ENCODE measurements at places on chromosomes 3 and 15.
A peak's percentile ranks its signal among the peaks of the same experiment; 100 is the strongest.

DNA sequence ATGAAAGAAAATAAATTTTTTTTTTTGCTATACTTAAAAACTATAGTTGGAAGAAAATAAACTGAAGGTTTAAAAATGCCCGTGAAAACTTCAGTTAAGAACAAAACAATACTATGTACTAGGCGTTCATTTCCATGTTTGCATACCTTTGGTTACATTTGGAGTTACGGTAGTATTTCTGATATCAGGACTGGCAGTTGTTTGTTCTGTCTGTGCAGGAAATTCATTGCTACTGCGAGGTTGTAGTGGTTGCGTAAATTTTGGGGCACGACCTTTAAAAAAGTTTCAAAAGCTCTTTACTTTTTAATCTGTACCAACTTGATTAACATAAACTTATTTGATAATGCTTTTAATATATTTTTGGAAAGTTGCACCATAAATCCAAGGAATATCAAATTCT lies 47.9 kb downstream of the ST3GAL6 start:
- DNase-seq, result no peak

DNA sequence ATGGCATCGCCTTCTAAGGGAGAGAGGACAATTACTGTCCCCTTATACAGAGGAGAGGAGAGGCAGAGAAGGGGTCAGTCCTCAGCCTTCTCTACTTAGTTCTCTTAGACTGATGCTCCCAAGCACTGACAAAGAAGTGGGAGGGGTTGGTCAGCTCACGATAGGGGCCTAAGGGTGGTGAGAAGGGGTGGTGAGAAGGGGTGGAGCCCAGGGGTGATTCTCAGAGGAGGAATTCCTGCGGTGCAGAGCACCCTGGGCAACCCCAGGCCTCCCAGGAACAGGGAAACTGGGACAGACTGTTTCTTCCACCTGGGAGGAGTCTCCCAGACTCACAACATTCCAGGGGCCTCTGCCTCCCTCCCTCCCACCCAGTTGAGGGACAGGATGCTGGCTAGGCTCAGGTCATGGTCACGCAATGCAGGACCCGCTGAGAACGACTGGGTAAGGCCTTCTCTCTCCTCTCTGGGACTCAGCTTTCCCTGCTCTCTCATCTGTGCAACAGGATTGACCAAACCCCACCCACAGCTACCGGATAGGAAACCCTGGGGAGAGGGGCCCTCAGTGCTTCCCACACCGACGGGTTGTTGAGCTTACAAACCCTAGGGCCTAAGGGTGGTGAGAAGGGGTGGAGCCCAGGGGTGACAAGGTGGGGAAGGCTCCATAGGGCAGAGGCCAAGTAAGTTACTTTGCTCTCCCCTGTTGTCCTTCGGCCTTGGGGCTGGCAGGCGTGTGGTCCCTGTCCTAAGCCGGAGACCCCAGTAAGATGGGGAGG lies 1.5 kb downstream of the TPRA1 start:
- no peak for DNase-seq

DNA sequence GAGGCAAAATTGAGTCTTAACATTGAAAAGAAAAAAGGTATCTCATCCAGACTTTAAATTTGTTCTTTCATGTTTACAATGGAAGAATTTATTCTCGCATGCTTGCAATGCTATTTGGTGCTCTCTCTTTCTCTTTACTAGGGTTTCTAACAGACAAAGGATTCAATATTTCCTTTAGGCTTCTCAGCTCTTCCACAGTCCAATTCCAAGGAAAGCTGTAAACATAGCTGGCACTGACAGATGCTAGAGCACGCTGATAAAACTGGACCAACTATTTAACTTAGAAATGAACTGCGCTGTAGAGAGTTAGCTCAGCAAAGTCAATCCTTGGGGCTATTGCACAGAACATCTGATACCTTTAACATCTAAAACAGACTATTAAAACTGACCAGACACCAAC lies 81.3 kb downstream of the PDZRN3 start:
- no peak for DNase-seq

GRCh38 chr3:142604940-142605339 lies 8.7 kb downstream of the PLS1 start:
- DNase-seq, result no peak

DNA sequence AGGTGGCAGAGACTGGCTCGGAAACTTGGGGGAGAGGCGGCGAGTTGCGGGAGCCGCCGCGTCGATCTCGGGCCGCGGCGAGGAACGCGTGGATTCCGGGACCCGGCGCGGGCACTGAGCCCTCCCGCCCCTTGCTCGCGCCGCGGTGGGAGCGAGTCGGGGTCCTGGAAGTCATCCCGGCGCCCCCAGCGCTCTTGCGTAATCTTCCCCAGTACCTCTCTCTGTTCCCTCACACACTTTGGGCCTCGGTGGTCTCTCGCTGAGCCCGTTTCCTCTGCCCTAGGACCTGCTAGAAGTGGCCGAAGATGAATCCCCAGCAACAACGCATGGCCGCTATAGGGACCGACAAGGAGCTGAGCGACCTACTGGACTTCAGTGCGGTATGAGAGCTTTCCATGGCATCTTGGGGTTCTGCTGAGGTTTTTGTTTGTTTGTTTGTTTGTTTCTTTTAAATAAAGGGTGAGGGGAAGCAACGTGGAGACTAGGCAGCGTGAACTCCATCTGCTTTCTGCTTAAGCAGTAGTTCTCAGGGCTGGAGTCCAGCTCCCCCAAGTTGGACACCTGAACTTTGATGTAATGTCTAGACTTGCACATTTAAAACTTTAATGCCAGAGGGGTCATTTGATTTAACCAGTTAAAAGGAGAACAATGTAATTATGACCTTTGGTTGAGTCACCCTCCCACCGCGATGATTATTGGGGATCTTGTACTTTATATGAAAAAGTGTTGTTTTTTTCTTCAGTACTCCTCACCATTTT lies 1.3 kb downstream of the TCF12 start:
- peak; percentile 4 for DNase-seq

DNA sequence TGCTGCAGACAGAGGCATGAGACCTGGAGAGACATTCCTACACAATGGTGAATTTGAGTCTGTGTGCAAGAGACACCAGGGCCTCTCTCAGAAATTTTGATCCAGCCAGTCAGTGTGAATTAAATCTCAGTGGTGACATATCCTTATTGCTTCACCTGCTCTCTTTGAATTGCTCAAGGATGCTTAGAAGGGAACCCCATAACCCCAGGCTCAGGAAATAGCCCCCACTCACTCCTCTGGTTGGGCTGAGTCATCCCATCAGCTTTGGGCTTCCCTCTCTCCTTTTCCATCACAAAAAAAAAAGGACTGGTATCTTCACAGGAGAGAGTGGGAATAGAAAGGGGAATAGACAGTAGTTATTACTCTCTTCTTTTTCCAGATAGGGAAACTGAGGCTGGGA lies 33.0 kb upstream of the LARS2 start:
- no peak for DNase-seq

DNA sequence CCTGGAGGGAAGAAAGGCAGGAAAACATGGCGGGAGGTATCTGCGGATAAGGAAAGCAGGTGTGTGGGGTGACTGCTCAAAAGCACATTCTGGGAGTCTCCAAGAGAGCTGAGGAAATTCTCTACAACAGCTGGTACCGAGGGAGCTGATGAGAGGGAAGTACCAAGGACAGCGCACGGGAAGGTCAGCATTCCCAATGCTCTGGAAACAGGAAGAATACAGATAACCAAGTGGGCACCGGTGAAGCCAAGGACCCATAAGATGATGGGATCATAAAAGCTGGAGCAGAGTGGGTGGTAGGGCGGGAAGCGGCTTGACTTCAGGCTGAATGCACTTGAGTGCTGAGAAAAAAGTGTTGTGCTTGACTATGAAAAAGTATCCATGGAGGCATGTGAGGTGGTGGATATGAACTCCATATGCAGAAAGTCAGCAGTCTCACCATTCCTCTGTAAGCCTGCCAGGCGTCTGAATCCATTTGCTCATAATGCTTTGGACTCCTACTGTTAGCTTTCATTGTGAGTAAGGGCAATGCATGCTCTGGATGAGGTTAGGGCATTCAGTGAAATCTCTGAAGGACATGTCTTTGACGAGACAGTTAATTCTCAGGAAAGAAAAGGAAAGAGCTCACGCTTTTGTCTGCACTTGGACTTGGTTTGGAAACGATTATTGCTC lies 215.5 kb downstream of the NR1D2 start:
- DNase-seq, result no peak

DNA sequence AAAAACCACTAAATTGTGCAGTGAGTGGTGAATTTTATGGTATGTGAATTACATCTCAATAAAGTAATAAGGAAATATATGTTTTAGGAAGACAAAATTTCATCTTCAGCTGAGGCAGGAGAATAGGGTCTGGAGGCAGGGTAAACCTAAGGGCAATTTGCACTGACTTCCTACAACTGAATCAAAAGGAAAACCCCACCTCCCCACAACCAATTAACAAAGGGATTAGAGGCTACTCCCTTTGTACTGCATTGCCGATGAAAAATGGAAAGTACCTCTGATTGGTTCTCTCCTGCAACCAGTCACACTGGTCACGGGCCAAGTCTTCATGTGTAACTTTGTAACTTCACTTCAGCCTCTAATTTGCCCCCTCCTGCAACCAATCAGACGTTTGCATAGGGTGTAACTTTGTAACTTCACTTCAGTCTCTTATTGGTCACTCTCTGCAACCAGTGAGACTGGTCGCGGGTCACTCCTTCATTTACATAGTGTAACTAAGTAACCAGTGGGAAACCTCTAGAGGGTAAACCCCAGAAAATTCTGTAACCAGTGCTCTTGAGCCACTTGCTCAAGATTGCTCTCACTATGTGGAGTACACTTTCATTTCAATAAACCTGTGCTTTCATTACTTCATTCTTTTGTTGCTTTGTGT lies 244.5 kb downstream of the CNTN4 start:
- no peak for DNase-seq

DNA sequence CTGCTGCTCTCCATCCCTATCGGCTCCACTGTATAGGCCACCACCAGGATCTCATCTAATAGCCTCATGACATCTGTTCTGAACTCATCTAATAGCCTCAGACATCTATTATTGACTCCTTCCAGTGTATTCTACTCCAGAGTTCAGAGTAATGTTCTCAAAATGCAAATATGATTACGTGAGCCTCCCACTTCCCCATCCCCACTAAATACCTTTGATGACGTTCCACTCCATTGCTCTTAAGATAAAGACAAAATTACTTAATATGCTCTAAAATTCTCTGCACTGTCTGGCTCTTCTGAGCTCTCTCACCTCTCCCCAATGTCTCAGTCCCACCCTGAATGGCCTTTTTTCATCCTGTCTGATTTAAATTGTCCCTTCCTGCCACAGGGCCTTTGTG lies 94.7 kb downstream of the SAMMSON start:
- DNase-seq, result no peak

- DNase-seq, result no peak
Observed at GRCh38 chr3:121793078-121793477, 41.8 kb downstream of the IQCB1 start.

- DNase-seq, result no peak
Observed at GRCh38 chr3:112308151-112308911, 14.3 kb upstream of the SLC9C1 start.

DNA sequence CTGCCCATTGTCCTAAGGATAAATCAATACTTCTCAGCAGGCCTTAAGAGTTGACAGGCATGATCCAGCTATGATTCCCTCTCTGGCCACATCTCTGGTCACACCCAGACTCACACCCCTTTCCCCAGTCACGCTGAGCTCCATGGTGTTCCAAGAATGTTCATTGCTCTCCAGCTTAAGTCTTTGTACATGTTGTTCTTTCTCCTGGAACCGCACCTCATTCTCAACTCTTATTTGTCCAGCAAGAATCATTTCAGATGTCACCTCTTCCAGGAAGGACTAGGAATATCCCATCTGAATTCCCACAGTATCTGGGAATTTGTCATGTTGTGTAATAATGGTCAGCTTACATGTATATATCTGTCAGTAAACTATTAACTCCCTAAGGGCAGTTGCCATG lies 118.3 kb upstream of the GALNT15 start:
- no peak for DNase-seq

DNA sequence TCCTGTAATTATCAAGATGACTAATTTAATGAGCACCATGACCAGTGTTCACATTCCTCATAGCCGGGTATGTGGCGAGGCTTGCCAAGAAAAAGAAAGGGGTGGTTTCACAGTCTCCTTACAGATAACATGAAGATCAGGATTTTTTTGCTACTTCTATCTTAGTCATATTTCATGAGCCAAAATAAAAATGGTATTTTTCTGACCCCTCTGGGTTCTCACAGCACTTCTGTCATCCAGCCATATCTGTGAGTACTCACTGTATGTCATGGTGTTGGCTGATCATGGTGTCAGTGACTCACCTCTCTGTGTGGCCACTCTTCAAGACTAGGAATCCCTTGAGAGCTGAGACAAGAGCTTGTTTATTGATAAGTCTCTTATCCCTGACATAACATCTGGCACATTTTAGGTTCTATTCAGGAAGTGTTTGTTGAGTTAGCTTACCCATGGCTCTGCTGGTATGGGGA lies 130.5 kb upstream of the LMCD1 start:
- DNase-seq, result no peak
